ENCODE measurements at places on chromosomes 16 and 17.

GRCh38 chr16:69143116-69143515, 10.7 kb downstream of the UTP4 start:
- DNase-seq: no peak

DNA sequence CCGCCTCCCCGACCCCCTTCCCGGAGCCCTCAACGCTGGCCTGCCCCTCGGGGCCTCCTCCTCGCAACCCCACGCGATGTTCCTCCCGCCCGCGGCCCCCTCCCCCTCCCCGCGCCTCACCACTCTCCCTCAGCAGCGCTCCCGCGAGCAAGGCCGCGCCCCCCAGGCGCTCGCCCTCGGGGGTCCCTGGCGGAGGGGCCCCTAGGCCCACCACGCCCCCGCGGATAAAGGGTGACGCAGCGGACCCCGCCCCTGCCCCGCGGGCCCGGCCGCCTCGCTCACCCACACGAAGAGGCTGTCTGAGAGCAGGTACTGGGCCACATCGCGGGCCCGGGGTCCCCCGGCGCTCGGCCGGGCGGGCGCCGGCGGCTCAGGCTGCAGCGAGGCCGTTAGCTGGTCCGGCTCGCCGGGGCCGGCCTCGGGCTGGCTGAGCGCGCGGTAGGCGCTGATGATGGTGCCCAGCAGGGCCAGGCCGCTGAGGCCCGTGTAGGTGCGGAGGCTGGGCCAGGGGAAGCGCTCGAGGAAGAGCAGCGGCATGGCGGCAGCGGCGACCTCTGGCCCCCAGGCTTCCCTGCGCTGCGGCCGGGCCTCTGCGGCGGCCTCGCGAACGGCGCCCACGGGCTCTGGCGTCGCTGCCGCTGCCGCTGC, 430 bp downstream of the AMFR start:
- DNase-seq: no peak

GRCh38 chr17:52079496-52079895, 79.0 kb downstream of the CA10 start:
- no peak for DNase-seq

GRCh38 chr16:59259074-59259949, 525.2 kb upstream of the GOT2 start:
- no peak for DNase-seq

DNA sequence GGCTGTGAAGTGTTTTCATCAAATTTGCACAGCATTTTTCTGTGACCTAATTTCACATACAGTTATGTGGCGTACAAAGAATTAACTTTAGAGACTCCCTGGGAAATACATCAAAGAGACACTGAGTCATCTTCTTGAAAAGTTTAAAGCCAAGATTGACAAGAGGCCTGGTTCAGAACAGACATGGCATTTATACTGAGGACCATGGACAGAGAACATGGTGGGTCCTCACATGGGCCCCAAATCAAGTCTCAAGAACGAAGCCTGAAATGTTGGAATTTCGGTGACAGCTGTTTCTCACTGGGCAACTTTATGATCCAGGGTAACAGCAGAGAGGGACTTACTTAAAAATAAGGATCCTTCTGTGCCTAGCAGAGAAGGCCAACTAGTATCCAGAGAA, 311.5 kb upstream of the KCNJ16 start:
- DNase-seq: no peak

GRCh38 chr17:17538417-17539391, 42.5 kb upstream of the RASD1 start:
- peak; percentile 86 for DNase-seq

- no peak for DNase-seq
Observed at GRCh38 chr17:8163978-8164814, 1.4 kb upstream of the VAMP2 start.

DNA sequence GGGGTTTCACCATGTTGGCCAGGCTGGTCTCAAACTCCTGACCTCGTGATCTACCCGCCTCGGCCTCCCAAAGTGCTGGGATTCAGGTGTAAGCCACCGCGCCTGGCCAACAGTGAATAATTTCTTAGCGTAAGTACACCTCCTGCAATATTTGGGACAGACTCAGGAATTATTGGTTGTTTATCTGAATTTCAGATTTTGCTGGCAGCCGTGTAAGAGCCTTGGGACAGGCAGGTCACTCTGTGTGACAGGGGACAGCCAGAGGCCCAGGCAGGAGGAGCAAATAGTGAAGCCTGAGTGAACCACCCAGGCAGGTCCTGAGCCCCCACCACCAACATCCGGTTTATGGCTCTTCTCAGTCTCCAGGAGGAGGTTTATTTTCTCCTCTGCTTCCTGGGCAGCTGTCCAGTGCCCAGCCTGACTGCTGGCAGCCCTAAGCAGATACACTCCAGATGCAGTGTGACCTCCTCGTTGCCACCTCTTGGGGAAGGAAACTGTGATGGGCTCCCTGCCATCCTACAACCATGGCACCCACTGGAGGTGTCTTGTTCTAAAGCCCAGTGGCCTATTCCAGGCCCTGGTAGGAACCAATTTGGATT, 26.2 kb upstream of the ADORA2B start:
- DNase-seq: no peak

DNA sequence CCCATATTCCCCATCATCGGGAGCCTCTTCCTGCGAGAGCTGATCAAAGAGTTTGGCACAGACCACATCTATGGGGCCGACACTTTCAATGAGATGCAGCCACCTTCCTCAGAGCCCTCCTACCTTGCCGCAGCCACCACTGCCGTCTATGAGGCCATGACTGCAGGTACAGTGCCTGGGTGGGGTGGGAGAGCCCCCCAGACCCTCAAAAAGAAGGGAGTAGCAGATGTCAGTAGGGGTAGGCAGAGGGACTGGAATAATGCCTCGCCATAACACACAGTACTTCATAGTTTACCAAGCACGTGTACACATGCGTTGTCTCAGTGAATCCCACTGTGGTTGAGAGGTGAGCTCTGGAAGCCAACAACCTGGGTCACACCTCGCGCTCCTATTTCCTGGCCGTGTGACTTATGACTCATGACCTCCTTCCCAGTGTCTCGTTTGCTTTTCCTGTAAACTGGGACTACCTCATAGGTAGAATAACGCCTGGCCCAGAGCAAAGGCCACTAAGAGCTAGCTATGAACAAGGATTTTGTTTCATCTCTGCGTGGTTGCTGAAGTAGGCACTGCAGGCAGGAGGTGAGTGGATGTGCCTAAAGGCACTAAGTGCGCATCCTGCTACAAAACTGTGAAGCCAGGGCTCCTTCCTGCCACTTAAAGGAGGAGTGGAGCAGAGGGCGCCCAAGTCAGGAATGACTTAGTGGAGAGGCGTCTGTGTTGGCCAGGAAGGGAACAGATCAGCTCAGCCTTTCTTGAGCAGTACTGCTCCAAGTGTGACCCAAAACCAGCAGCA, 5.2 kb downstream of the NAGLU start:
- DNase-seq: no peak

- DNase-seq: no peak
Observed at GRCh38 chr16:67104061-67104460, 5.7 kb upstream of the PHAF1 start.

DNA sequence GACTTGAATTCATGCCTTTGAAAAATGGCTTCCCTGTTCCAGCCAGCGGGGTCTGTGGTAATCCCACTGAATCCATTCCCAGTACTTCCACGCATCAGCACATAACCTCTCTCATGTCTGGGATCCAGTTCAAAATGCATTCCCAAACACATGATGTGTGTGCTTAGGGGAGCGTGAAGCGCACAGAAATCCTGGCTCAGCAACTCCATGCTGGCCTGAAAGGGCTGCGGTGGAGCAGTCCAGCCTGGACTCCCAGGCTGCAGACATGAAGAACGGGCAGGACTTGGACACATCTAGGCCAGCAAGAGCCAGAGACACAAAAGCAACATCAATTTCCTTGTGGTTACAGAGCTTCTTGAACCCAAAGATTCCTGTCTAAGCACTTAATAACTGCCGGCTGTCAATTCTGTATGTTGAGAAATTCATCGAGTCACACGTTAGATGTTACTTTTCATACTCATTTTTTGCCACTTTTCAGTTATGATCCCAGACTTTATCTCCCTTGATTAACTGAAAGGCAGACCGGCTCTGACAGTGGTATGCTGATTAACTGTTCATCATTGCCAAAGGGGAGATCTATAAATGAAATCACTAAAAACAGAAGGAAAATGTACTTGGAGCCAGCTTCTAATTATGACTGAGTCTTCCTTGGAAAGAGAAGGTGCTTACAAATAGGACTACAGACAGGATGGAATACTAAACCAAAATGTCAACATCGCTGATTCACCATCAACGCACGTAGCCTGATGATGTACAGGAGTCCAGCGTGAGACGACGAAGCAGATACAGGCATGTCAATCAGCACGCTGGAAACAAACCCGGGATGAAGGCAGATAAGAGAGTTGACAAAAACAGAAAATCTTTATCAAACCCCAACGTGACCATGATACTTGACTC, 23.0 kb downstream of the NSMCE1 start:
- DNase-seq: no peak

GRCh38 chr17:5422505-5422904, 2.5 kb downstream of the RPAIN start:
- DNase-seq: no peak

- DNase-seq: no peak
Observed at GRCh38 chr16:80966617-80967016, 40.1 kb downstream of the CMC2 start.

DNA sequence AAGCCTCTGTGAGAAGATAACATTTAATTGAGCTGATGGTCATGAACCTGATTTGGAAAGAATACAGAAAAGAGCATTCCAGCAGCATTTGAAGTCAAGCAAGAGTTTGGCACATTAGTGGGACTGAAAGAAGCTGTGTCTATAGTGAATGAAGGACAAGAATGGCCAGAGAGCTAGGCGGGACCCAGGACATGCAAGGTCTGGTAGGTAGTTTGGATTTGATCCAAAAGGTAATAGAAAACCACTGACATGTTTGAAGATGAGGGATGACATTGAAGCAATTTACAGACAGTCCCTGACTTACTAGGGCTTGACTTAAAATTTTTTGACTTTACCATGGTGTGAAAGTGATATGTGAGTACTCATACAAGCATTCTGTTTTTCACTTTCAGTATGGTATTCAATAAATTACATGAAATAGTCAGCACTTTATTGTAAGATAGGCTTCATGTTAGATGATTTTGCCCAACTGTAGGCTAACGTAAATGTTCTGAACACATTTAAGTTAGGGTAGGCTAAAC, 7.6 kb downstream of the CYB5B start:
- DNase-seq: no peak

DNA sequence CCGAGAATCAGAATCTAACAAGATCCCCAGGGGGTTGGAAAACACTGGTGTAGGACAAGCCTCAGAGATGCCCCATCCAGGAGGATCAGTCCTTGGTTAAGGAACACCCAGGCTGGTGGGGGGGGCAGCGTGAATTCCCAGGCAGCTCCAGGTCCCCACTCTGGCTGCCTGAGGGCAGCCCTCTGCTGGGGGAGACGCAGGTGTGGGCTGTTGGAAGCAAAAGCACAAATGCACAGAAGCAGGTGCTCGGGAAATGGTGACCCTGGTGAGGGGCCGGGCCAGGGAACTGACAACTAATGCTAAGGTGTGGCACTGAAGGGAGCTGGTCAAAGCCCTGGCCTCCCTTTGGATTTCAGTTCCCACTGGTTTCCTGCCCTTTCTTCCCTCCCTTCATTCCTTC, 140.8 kb upstream of the CDH5 start:
- no peak for DNase-seq

GRCh38 chr17:50691550-50692447, 15.9 kb downstream of the ANKRD40 start:
- no peak for DNase-seq

GRCh38 chr16:89599451-89599858, 14.0 kb upstream of the DPEP1 start:
- no peak for DNase-seq

- peak; percentile 79 for DNase-seq
Observed at GRCh38 chr17:72407336-72407909, 286.6 kb downstream of the SOX9 start.

- no peak for DNase-seq
Observed at GRCh38 chr17:27319541-27320221, 25.8 kb downstream of the WSB1 start.

DNA sequence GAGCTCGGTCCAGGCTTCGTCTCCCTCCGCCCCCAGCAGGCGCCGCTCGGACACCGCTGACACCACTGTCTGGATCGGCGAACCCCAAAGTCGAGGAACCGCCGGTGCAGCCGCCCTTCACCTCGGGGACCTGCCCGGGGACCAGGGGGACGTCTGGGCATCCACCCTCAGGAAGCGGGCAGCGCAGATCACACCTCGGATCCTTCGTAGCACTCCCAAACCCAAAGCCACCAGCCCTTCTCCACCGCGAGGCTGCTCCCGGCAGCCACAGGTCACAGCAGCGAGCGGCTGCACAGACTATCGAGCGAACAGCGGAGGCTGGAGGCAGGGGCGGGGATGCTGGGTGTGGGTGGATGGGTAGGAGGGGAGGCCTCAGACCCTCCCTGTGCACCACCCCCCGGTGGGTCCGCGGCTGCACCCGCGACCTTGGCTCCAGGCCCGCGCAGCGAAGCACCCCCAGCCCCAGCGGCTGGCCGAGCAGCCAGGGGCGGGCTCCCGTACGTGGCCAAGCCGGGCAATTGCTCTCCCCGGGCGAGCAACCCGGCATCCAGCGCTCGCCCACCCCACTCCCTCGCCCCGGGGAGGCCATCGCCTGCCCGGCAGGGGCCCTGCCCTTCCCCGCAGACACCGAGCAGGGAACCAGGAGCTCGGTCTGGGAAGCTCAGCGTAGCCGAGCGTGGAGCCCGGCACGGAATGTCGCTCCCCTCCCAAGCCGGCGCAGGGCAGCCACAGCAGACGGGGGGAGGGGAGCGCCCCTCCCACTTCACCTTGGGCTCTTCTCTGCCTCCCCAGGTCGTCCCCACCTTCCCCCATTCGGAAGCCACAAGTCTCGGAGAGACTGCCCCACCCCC, 1.0 kb downstream of the SDK2 start:
- no peak for DNase-seq

DNA sequence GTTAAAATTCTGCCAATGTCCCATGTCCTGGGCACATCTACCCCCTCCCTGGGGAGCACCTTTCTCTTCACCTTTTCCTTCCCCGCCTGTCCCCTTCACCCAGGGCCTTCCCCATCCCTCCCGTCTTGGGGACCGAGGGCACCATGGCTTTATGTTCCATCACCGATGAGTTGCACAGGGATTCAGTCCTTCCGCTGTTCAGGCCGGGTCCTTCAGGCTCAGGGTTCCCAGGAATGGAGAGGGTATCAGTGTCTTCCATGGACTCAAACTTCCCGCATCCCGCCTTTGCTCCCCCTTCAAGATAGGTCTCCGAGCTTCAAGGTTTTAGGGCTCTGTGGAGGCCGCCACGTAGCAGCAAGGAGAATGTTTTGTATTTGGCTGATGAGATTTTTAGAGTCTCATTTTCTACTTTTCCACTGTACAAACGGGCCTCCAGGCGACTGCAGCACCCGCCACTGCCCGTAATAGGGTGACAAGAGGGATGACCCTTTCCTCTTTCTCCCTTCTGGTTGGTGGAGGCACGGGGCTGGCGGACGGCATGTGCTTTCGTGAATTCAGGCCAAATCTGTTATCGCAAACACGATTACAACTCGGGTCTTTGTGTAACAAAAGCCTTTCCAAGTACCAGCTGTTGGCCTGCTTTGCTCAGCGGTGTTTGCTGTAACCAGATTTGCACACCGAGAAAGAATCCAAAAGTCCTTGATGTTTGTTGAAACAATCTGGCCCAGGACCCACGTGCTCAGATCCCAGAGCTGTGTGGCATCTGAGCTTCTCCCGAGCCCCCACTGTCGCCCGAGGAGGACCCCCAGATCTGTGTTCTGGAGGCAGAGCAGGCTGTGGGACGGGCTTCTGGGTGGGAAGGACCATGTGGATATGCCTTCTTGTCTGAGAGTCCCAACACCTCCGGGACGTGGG, 236.3 kb downstream of the SEC14L1 start:
- DNase-seq: no peak

- DNase-seq: no peak
Observed at GRCh38 chr17:43442711-43443110, 41.1 kb upstream of the DHX8 start.

GRCh38 chr16:65772134-65772732, 594.3 kb upstream of the CDH5 start:
- DNase-seq: no peak
